ENCODE measurements at places on chromosomes 6 and 20.

DNA sequence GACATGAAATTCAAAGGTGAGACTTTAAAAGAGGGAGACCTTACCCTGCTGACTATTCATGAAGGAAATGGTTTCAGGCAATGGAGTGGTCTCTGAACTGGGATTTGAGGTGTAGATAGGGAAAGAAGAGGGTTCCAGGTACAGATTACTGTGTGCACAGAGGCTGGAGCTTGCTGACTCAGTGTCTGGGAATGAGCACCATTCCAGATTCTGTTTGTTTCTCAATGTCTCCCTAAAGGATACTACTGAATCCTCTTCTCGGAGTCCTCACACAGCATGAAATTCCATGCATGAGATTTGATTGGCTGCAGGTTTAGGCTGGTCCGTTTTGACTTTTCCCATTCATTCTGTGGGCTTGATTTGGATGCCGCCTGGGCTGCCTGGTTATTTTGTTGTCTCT lies 49.0 kb downstream of the PPP1R14C start:
- DNase-seq: no peak

DNA sequence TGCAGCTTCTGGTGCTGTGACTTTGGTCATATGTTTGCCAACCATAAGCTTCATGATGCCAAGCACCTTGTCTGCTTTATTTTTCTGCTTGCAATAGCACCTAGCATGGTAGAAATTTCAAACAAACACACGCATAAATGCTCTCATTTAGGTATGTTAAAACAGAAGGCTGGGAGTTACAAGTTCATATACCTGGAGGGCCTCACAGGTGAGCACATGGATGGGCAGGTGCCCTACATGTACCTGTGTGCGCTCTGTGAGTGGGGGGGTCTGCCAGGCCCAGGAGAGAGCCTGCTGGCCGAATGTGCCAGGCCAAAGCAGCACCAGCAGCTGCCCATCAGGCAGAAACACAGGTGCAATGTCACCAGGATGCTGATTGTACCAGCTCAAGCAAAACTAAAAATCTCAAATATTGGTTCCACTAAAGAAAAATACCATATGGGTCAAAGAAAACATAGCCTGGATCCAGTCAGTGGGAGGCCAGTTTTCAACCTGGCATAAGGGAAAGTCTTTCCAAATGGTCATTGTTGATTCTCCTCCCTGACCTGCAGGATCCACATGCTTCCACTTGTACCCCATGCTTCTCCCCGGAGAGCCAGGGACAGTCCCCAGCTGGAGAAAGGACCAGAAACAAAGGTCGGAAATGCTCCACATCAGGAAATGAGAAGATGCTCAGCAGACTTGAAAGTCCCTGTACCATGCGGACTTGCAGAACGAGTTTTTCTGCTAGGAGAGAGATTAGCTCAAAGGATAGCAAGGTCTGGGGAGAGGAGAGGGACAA lies 7.2 kb upstream of the PFDN4 start:
- no peak for DNase-seq

DNA sequence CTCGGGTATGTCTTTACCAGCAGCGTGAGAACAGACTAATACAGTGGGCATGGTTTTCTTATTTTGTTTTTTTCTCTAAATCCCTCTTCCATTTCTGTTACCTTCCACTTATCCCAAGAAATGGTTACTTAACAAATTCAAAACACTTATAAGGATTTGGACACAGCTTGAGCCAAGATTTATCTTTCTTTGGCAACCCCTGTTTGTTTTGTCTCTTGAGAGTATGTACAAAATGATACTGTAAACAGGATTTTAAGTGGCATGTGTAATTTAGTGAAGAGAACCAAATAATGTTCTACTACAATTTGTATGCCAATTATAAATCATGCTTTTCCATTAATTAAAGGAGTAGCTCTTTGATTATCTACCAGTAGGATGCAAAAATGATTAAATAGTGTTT lies 51.4 kb downstream of the PPP1R14C start:
- DNase-seq: no peak

- DNase-seq: no peak
Measured at GRCh38 chr20:25486377-25486776, 78.9 kb downstream of the GINS1 start.

- DNase-seq: no peak
Measured at GRCh38 chr6:113304116-113304515, 553.0 kb upstream of the MARCKS start.

- no peak for DNase-seq
Measured at GRCh38 chr6:67666177-67666964, 968.7 kb upstream of the ADGRB3 start.

DNA sequence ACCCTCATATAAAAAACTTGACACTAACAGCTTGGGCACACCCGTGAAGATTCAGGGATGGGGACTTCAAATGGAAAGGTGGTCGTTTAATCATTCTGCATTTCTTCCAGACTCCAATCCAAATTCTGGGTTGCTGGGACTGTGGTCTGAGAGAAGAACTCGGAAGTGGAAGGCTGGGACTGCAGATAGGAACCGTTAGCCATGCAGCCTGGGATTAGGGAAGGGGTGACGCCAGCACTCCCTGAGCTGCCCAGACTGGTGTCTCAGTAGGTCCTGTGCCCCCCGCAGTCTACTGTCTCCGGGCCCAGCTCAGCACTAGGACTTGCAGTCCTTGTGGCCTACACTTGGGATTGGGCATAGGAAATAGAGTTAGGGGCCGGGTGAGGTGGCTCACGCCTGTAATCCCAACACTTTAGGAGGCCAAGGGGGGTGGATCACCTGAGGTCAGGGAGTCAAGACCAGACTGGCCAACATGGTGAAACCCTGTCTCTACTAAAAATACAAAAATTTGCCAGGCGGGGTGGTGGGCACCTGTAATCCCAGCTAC lies 511 bp upstream of the CLIC1 start:
- no peak for DNase-seq

DNA sequence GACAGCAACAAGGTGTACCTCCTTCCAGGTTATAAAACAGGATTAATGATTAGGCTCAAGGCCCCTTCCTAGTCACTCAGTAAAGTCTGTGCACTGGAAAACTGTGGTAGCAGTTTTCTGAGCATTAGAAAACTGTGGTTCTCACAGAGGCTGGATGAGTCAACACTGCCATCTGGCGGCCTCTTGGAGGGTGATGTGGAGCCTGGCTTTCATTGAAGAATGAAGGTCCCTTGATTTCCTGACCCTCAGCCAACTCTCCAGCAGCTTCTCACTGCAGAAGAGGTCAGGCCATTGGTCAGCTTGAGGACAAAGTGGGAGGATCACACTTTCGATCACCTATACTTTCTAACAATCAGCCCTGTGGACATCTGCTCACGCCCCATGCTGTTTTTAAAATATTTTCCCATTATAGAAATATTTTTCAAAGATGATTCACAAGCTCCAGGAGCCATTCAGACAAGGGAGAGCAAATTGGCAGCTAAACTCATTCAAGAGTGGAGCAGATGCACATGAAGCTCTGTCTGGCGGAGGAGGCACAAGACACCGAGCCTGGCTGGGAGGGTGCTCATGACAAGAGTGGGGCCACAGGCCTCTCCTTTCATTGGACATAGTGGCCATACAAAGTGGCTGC lies 23.2 kb downstream of the PSMB1 start:
- DNase-seq: peak; percentile 28

GRCh38 chr20:61761453-61762166 lies 304.1 kb downstream of the TAF4 start:
- no peak for DNase-seq

- no peak for DNase-seq
Measured at GRCh38 chr6:52180787-52181558, 5.2 kb upstream of the IL17A start.

DNA sequence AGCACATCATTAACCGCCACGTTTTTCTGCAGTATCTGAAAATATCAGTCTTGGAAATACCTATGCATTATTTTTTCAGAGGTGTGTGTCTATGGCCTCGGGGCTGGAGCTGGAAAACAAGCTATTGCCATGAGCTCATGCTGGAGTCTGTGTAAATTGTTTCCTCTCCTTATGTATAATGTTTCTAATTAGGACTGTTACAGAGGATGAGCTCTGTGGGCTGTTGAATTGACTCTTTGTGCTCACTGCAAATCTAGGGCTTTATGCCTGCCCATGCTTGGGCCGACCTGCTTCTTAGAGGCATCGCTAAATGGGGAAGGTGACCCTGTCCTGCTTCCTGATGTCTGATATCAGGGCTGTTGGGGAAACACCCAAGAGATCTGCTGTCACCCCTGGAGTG lies 80.8 kb upstream of the SLC22A16 start:
- DNase-seq: no peak

GRCh38 chr6:143575440-143575839 lies 63.9 kb upstream of the FUCA2 start:
- DNase-seq: no peak

DNA sequence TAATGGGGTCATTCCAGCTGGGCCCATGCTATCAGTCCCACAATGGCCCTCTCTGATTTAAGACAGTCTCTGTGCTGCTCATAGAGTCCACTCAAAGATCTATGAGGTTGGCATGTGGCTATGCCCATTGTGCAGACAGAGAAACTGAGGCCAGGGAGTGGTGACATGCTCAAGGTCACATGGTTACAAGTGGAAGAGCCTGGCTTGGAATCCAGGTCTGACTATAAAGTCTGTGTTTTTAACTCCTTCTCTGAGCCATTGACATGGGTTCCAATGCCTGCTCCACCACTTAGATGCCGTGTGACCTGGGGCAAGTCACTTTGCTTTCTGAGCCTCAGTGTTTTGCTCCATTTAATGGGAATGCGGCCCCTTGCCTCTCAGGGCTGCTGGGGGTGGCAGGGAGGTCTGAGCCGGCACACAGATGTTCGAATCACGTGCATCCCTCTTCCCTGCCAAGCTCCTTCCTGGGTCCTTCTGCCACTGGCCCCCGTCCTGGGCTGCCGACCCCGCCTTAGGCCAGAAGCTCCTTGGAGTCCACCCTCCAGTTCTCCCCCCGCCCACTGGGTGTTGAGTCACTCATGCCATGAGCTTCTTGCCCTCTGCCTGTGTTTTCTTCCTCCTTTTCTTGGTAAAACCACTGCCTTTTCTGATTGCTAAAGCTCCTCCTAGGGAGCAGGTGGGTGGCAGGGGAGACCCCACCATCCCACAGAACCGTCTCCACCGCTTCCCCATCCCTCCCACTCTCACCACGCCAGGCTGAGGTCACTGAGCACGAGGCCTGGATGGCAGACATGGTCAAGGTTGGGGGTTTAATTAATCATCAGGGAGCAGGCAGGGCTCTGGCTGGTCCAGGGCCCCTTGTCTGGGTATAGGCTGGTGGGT lies 35.7 kb downstream of the CEBPB start:
- no peak for DNase-seq

- no peak for DNase-seq
Measured at GRCh38 chr6:117616391-117617209, 14.3 kb upstream of the GOPC start.

DNA sequence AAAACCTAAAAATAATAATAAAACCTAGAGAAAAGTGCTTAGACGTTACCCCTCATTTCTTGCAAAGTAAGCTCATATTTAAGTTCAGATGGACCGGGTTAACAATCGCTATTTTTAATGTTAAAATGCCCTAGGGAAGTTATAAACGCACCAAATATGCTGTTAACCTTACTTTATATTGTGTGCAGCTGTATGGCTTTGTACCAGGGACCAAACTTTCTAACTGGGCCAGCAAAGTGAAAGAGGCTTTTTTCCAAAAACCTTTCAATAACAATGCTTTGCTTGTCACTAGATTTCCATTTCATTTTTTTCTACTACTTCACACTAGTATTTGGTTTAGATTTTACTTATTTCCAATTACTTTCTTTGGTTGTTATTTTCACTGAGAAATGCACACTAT lies 248.5 kb downstream of the FOXC1 start:
- DNase-seq: no peak

GRCh38 chr6:31680226-31681134 lies at the start of gene LY6G5C:
Gene LY6G5C (minus strand): TSS chr6:31681067. CDS start chr6:31680373, 694 bp downstream.
- peak; percentile 8 for DNase-seq

DNA sequence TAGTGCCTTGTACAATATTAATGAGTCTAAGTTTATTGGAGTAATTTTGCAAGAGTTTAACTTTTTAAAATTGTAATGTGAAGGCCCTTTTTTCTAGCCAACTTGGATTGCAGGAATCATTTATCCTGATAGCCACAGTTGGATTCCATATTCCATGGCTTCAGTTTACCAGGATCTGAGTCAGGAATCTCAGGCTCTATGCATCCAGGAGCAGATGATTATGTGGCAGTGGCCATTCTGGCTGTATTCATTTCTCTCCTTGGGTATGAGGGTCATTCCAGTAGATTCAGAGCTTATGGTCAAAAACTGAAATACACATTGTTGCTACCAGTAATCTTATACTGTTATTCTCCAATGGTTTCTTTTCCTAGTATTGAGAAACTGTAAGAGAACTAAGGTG lies 2.9 kb downstream of the AIG1 start:
- no peak for DNase-seq

GRCh38 chr20:35264755-35265154 lies 13.2 kb downstream of the MMP24OS start:
- no peak for DNase-seq

GRCh38 chr6:4404415-4404814 lies 269.0 kb upstream of the ECI2 start:
- DNase-seq: no peak

- no peak for DNase-seq
Measured at GRCh38 chr6:111239461-111239860, 152.2 kb downstream of the SLC16A10 start.

- DNase-seq: no peak
Measured at GRCh38 chr6:152973916-152974315, 8.9 kb downstream of the FBXO5 start.

DNA sequence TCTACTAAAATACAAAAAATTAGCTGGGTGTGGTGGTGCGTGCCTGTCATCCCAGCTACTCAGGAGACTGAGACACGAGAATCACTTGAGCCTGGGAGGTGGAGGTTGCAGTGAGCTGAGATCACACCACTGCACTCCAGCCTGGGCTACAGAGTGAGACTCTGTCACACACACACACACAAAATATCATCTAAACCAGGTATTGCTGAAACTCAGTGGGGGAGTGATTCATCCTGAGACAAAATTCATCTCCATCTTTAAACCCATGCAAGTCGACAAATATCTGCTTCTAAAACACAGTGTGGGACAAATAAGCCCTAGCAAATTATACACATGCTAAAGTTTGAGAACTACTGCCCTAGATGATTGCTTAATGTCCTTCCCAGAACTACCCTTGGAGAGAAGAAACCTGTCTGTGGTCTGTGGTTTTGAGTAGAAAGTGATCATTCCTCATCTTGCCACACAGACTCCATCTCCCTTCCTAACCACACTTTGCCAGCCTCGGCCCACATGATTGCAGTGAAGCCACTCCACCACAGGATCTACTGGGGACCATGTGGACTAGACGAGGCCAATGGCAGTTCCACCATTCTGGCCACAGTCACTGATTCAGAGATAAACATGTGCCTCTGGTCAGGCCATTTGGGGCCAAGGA lies 130.3 kb downstream of the OPRM1 start:
- DNase-seq: no peak

- DNase-seq: no peak
Measured at GRCh38 chr6:165766457-165766856, 103.4 kb upstream of the PDE10A start.
